T-helper 22 cell (primary cell): ENCODE measurements at places on chromosomes 6 and 20.

DNA sequence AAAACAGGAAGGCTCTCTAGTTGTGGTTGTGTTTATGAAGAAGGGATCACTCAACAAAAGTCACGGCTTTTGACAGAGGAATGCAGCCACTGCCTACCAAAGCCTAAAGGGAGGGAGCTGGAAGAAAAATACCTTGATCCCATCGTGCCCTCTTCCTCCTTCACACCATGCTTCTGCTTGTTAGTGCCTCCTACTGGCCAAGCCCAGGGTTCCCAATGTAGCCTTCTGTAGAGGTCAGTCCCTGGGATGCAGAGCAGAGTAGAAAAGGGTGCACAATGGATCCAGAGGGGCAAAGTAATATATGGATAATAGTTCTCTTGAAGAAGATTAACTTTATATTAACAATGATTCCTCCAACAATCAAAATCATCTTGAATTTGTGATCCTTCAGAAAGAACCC is 293.5 kb upstream of the FERMT1 start:
- DNase-seq, result no peak

- DNase-seq, result no peak
Measured at GRCh38 chr6:79862711-79863110, 84.6 kb downstream of the ELOVL4 start.

DNA sequence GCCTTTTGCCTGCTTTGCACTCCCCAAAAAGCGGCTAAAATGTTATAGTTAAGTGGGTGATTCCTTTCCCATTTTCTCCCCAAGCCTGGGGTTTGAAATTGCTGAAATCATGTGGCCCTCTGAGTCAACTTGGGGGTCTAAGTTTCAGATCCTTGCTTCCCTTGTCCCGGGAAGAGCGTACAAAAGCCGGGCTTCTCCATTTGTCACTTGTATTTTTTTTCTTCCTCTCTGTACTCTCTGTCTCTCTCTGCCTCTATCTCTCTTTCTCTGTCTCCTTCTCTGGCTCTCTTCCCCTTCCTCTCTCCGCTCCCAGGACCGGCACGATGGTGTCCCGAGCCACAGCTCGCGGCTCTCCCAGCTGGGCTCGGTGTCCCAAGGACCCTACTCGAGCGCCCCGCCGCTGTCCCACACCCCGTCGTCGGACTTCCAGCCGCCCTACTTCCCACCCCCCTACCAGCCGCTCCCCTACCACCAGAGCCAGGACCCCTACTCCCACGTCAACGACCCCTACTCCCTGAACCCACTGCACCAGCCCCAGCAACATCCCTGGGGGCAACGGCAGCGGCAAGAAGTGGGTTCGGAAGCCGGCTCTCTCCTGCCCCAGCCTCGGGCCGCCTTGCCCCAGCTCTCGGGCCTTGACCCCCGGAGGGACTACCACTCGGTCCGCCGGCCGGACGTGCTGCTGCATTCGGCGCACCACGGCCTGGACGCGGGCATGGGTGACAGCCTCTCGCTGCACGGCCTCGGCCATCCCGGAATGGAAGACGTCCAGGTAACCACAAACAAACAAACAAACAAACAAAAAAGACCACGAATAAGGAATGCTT is 4.6 kb downstream of the TFAP2B start:
- no peak for DNase-seq

- DNase-seq, result no peak
Measured at GRCh38 chr6:127857051-127857637, 43.7 kb downstream of the THEMIS start.
